HFFc6 (cell line): ENCODE measurements at places on chromosomes 4 and X. TPM values are rescaled to one million over a fixed set of nuclear protein-coding genes. Genes with fewer than 3 reads are reported as not detected.

GRCh38 chrX:38999967-39000745 lies 198.9 kb downstream of the MID1IP1 start:
- no peak for DNase-seq

DNA sequence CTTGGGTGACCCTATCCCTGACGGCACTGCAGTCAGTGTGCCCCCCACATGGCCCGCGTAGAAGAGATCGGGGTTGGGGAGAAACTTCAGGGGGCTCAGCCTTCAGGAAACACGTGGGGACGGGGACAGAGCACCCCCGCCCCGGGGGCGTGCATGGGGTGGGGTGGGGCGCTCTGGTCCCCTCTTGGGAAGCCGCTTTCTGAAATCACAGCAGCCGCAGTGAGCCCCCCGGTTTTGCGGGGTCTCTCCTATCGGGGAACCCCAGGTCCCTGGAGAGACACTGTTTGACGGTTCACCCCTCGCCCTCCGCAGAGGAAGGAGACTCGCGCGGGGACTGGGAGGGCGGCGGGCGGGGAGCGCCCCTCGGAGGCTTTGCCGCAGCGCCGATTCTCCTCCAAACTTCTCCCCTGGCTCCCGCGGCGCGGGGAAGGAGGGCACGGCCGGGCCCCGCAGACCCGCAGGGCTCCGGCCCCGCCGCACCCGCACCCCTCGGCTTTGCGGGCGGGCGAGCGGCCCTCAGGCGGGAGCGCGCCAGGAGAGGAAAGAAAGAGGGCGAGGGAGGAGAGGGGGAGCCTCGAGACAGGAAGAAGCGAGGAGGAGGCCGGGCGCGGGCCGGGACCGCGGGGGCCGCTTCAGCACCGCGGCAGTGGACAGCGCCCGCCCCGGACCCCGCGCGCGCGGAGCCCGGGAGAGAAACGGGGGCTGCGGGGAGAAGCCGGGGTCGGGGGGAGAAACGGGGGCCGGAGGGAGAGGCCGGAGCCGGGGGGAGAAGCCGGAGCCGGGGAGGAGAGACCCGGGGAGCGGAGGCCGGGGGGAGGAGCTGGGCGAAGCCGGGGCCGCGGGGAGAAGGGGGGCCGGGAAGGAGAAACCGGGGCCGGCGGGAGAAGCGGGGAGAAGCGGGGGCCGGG lies 612 bp downstream of the CPLX1 start:
- no peak for DNase-seq

DNA sequence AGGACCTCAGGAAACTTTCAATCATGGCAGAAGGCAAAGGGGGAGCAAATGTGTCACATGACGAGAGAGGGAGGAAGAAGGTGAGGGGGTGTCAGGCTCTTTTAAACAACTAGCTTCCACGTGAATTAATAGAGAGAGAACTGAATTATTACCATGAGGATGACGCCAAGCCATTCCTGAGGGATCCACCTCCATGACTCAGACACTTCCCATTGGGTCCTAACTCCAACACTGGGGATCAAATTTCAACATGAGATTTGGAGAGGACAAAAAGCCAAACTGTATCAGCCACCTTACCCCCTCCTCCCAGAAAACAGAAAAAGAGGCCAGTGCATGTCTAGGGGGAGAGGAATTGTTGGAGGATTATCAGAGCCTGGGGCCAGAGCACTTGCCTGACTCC lies 40.4 kb upstream of the LAS1L start:
- no peak for DNase-seq

RHOXF2B gene
- total RNA-seq = not detected in 3 replicates

CSAG2 gene
- not detected in 2 replicates for total RNA-seq
